HFF-Myc (cell line): ENCODE measurements at places on chromosomes 16 and 17.

DNA sequence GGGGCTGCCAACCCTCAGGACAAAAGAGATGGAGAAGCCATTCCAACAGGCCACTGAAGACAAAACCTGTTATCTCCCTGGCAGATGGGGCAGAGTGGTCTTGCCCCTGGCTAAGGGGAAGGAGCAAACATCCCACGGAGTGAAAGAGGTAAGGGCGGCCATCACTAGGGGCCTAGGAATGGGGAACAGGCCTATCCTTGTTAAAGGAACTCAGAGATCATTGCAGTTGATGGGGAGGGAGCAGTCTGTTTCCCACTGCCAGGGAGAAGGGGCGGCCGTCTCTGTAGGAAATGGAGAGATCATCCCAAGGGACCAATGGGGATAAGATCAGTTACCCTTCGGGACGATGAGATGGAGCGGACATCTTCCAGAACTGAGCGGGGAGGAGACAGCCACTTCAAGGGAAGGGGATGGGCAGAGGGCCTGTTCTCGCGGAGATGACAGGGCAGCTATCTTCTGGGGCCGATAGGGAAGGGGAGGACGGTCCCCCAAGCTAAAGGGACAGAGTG, 581 bp upstream of the TMEM208 start:
- DNase-seq: no peak

DNA sequence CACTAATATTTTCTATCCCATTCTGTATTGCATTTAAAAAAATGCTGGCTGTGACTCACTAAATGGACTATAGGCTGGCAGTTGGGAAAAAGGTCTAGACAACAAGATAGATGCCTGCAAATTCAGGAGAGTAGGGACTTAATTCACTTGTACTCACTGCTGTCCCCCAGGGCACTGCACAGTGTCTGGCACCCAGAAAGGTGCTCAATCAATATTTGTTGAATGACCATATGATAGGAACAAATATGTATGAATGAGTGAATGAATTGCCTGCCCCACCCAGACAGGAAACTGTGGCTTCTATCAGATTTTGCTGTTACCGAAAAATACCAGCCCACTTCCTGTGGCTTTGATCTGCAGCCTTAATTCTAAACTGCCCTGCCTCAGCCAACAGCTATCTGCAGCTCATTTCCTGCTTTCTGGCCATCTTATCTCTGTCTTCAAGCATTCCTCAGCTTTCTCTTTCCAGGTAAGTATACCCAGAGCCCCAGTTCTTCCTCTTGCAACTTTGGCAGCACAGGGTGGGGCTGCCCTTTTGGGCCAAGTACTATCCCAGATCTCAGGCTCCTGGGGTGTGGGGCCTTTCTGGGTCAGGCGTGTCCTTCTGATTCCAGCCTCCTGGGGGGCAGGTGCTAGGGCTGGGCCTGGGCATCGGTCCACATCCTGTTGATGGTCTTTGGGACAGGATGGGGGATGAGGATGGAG, 15.3 kb upstream of the TNS4 start:
- no peak for DNase-seq

- DNase-seq: no peak
Measured at GRCh38 chr16:50377001-50377400, 8.2 kb upstream of the BRD7 start.

DNA sequence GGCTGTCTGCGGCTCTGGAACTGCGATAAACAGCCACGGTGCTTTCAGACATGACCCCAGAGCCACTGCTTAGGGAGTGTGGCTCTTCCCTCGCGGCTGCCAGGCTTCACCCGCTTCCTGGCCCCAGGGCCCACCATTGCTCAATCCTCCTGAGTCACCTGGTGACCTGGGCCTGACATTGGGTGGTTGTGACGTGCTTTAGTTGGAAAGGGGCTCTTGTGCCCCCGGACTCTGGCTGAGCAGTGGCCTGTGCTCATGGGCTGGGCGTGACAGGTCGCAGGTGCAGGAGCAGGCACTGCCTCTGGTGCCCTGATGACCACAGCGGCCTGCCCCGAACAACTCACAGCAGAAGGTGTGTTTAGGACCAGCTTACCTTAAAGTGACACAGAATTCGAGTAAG, 8.6 kb upstream of the NUDT16L1 start:
- DNase-seq: no peak

DNA sequence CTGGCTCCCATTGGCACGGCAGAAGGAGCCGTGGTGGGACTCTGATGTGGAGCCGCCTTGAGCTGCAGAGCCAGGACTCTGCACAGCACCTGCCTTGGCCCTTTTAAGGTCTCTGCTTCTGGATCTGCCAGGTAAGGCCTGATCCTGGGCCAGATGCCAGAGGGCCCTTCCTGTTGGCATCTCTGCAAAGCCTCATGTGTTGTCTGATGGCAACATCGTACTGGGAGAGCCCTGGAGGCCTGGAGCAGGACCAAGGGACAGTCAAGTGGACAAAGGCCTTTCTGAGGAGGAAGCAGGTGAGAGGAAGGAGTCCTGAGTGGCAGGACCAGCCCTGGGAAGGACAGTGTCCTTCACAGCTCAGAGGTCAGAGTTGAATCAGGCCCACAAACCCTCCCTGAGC, 26.1 kb downstream of the SOCS1 start:
- no peak for DNase-seq

- DNase-seq: no peak
Measured at GRCh38 chr17:48825446-48826381, 5.1 kb upstream of the CALCOCO2 start.

DNA sequence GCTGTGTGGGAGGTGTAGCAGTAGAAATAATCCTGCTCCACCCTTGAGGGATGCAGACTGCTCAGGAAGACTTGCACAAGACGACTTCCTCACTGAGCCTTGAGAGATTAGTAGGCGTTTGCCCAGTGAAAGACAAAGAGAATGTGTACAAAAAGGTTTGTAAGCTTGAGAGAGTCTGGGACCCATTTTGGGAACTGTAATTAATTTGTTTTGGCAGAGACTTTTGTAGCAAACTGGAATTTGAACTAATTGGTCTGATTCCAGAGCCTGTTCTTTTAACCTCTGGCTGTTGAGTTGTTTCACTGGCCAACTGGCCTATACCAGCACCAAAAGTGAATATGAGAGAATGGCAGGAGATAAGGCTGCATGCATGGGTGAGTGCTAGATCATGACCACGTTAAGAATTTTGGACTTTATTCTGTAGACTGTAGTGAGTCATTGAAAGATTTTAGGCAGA, 75.5 kb downstream of the AATF start:
- DNase-seq: no peak

- DNase-seq: no peak
Measured at GRCh38 chr17:67150826-67151225, 94.2 kb downstream of the HELZ start.

- no peak for DNase-seq
Measured at GRCh38 chr16:28902909-28903308, 22.1 kb downstream of the RABEP2 start.

DNA sequence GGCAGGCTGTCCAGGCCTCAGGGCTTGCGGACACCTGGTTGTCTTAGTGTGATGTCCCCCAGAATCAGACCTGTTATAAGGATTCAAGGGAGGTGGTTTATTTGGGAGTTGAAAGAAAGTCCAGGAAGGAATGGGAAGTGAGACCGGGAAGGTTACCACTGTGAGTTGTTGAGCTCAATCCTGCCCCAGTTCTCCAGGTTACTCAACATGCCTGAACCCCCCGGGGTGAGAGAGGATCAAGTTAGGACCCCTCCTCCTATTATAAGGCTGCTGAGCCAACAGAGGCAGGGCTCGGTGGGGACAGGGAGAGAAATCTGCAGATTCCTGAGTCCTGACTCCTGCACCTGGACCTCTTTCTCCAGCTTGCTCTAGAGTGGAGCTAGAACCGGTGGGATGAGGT, 86.4 kb downstream of the MRM1 start:
- no peak for DNase-seq

DNA sequence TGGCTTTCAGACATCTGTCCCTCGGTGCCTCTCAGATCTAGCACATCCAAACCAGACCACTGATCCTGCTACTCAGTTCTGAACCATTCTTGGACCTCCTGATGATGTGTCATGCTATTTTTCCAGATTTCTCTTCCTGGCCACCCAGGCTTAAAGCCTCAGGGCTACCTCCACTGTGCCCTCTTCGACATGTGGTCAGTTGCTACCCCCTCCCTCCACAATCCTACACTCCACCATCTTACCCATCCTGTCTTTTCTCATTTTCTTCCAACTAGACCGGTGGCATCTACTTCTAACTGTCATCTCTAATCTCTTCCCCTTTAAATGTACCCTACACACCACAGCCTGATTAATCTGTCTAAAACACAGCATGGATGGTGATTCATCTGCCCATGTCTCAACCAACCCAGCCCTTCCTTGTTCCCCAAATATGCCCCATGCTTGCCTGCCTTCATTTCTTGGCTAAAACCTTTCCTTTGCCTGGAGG, 478.6 kb downstream of the SLC39A11 start:
- no peak for DNase-seq
